Stimulated activated CD4-positive, alpha-beta T cell treated with anti-CD3 and anti-CD28 coated beads, Interleukin-2, amount 100 ng/mL, for 24 hours (primary cell): ENCODE measurements at places on chromosomes 3 and 15.
A peak's percentile ranks its signal among the peaks of the same experiment; 100 is the strongest.

DNA sequence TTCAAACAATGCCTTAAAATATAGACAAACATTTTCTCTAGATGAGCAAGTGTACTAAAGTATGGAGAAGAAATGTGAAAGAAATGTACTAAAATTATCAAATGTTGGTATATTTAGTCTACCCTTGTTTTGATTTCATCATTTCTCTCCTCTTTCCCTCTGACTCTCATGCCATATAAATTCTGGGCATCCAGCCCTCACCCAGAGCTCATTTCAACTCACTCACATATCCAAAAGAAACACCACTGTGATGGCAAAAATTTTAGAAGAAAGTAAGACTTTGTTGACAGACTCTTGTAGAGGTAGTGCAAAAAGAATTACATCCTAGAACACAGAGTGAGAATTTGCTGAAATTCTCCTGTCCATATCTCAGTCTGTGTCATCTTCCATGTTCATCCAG lies 377.8 kb upstream of the SUCLG2 start:
- DNase-seq: no peak

DNA sequence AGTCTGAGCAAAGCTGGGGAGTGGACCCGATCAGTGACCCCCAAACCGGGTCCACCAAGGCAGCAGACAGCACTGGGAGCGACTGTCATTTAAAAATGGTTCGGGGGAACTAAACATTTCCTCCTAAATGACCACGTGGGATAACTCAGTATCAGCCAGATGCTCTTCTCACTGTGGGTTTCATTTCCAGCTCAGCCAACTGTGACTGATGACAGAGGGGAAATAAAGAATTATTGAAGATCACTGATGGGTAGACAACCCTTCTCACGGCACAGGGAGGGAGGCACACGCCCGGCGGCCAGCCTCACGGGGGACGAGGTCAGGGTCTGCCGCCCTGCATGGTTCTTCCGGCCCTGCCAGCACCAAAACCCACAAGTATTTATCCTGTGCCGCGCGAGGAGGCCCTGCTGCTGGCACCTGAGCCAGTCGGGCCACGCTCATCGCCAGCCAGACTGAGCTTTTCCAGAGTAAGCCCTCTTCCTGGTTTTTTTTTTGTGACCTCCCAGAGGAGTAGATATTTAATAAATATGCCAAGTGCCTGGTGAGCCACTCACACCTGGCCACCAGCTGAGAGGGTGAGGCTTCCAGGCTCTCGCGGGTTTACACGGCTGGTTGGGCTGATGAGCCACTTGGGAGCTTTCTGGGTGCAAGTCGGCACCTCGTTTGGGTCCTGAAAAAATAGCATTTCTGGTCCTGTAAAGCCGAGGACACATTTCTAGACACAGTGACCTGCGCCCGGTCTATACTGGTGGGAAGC lies 6.2 kb downstream of the MELTF start:
- no peak for DNase-seq

GRCh38 chr15:98493966-98494511 lies 154.3 kb upstream of the IGF1R start:
- DNase-seq: no peak

DNA sequence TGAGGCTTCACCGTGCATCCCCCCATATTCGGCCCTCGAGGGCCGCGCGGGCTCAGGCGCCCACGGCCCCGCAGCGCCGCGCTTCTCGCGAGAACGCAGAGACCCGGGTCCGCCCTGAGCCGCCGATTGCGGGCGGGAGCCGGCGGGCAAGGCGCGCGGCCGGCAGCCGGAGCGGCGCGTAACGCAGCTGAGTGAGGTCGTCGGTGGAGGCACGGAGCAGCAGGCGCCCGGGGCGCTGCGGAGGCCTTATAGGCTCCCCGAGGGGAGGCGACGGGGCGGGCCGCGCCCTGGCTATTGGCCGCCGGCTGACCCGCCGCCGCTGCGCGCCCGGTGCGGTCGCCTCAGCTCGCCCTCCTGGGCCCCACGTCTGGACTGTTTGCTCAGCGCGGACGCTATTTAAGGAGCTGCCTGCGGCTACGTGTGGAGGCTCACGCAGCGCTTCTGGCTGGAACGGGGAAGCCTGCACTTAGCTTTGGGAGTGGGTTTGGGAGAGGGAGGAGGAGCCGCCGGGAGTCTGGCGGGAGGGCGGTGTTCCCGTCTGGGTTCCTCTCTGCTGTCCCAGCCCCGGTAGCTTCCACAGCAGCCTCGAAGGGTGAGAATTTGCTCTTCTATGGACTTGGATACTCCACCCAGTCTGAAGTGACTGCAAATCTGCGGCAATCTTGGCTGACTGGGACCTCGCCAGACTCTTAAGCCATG lies at the start of gene PLOD2:
Gene PLOD2 (minus strand): TSS at position 221 of the 699 bp plus-strand sequence. CDS start 195 bp downstream, at position 26.
- peak; percentile 27 for DNase-seq

- DNase-seq: no peak
Observed at GRCh38 chr15:59360896-59361295, 11.8 kb downstream of the MYO1E start.

GRCh38 chr15:28014623-28015200 lies 84.4 kb downstream of the OCA2 start:
- no peak for DNase-seq

- no peak for DNase-seq
Observed at GRCh38 chr15:82950295-82950694, 2.2 kb downstream of the HOMER2 start.
